ENCODE measurements at places on chromosomes 1 and 21. TPM values are rescaled to one million over a fixed set of nuclear protein-coding genes. Genes with fewer than 3 reads are reported as not detected.

DNA sequence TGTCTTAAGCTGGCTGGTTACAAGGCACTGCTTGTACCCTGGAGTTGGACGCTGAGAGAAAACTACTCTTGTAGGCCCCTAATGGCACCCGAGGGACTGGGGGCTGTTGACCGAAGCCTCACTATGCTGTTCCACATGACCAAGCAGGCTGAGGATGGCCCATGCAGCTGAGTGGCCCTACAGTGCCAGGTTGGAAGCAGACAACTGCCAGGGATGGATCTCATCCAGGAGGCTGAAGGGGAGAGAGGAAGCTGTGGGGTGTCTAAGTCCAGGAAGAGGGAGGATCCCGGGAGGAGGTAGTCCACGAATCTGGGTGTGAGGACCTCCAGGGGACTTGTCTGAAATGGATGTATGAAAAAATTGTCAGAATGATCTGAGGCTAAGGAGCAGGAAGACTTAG is 45.8 kb downstream of the FOXD2 start:
- no peaks in the 10 kb centered on the region for H3K4me1 ChIP-seq
- no peak overlapping the region for H3K27ac ChIP-seq
- no peak for DNase-seq
- H3K4me3 ChIP-seq: no peak overlapping the region

- no peak overlapping the region for H3K27ac ChIP-seq
- DNase-seq: no peak
- no peaks in the 10 kb centered on the region for H3K4me1 ChIP-seq
- no peaks in the 10 kb centered on the region for H3K36me3 ChIP-seq
Measured at GRCh38 chr1:89810302-89810701, 10.5 kb upstream of the LRRC8D start.

DNA sequence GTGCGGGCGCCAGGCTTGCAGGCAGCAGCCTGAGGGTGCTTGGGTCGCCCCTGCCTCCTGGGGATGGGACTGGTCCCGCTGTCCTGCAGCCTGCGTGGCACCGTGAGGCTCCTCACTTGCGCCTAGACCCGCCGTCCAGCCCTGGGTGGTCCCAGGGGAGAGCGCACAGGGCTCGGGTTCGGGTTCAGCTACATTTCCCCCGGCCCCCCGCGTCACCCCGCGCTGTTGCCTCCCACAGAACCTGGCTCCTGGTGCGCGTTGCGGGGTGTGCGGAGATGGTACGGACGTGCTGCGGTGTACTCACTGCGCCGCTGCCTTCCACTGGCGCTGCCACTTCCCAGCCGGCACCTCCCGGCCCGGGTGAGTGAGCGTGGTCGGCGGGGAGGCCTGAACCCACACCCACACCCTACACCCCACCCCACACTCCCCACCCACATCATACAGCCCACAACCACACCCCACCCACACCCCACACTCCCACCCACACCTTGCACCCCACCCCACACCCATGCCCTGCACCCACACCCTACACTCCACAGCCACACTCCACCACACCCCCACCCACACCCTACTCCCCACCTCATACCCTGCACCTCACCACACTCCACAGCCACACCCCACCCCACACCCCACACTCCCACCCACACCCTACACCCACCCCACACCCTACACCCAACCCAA is 6.2 kb upstream of the PFKL start:
- peaks cover 15% of the 10 kb centered on the region for H3K4me1 ChIP-seq
- H3K36me3 ChIP-seq: no peaks in the 10 kb centered on the region
- H3K4me3 ChIP-seq: no peak overlapping the region
- H3K27ac ChIP-seq: no peak overlapping the region
- DNase-seq: no peak

DNA sequence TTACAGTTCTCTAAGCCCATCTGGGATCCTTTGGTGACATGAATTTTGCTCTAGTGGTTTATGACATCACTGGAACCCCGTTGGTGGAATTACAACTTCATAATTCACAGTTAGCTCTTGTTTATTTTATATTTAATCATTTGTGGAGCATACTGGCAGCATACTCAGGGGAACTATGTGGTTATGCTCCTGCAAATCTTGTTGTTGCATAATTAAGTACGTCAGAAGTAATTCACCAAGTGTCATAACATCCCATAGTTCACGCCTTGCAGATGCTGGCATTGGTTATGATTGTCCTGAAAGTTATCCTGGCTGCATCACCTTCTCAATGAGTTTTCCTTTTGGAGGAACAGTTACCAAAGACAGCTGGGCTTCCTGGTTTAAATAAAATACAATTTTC is 16.5 kb downstream of the PRRX1 start:
- H3K27me3 ChIP-seq: no peaks in the 10 kb centered on the region
- H3K36me3 ChIP-seq: no peaks in the 10 kb centered on the region
- H3K4me3 ChIP-seq: no peak overlapping the region
- H3K27ac ChIP-seq: no peak overlapping the region
- H3K4me1 ChIP-seq: no peaks in the 10 kb centered on the region

- H3K27me3 ChIP-seq: no peaks in the 10 kb centered on the region
- peaks cover 26% of the 10 kb centered on the region for H3K4me1 ChIP-seq
- DNase-seq: no peak
- H3K36me3 ChIP-seq: no peaks in the 10 kb centered on the region
Measured at GRCh38 chr1:226921504-226921903, 18.6 kb upstream of the COQ8A start.

GRCh38 chr1:213423605-213424004 is 372.6 kb downstream of the RPS6KC1 start:
- no peaks in the 10 kb centered on the region for H3K4me1 ChIP-seq
- no peak overlapping the region for H3K4me3 ChIP-seq
- no peak for DNase-seq
- H3K27me3 ChIP-seq: no peaks in the 10 kb centered on the region
- H3K27ac ChIP-seq: no peak overlapping the region

- H3K27me3 ChIP-seq: no peaks in the 10 kb centered on the region
- H3K36me3 ChIP-seq: no peaks in the 10 kb centered on the region
- peaks cover 13% of the 10 kb centered on the region for H3K4me1 ChIP-seq
- no peak overlapping the region for H3K4me3 ChIP-seq
- no peak for DNase-seq
Measured at GRCh38 chr1:168227620-168228019, 1.8 kb downstream of the SFT2D2 start.

- peaks cover 30% of the 10 kb centered on the region for H3K4me1 ChIP-seq
- H3K4me3 ChIP-seq: no peak overlapping the region
- H3K36me3 ChIP-seq: no peaks in the 10 kb centered on the region
- no peak overlapping the region for H3K27ac ChIP-seq
Measured at GRCh38 chr1:12163210-12163609, 3.6 kb upstream of the TNFRSF1B start.

DNA sequence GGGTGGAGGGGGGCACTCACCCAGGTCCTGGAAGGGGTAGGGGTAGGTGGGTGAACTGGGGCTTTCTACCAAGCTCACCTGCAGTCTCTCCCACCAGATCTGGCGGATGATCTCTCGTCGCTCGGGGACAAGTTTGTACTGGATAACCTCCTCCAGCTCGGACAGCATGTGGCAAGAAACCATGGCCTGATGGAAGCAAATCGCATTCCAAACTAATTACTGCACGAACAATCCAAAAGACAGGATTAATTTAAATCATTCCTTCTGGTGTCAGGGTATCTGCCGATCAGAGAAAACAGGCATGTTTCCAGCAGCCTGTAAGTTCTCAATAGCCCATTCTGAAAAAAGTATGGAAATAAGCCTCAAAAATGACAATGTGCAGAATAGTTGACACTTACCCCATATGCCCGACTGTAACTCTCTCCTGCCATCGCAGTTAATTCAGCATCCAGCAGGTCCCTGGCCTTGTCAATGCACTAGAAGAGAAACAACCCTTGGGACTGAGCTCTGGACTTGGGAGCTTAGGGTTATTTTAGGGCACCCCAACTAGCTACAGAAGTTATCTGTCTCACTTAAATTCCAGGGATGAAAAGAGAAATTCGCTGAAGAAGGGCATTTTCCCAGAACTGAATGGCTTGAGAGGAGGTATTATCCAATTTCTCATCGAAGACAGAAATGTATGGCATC is 44.4 kb upstream of the ANGPTL7 start:
- no peak overlapping the region for H3K27ac ChIP-seq
- H3K4me3 ChIP-seq: no peak overlapping the region
- peaks cover 7% of the 10 kb centered on the region for H3K4me1 ChIP-seq
- no peaks in the 10 kb centered on the region for H3K36me3 ChIP-seq

DNA sequence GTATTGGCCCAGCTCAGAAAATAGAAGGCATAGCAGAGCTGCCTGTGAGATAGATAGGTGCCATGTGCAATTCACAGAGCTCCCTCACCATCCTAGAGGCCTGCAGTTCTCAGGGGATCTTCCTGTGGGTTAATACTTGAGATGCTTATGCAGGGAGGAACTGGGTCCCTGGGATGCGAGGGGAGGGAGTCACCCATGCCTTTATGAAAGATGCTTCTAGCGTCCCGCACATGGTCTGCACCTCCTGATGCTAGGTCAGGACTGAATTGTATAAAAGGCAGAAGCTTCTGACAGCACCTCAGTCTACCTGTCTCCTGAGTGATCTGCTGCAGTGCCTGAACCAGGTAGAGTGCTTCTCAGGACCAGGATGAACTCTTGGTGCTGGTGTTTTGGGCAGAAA is at the start of gene LCE5A:
LCE5A (plus strand) TSS at position 301 of the 400 bp plus-strand sequence. CDS start 732 bp downstream, outside the sequence.
- DNase-seq: no peak
- H3K27ac ChIP-seq: no peak within 1 kb of the TSS
- no peaks in the 10 kb centered on the region for H3K36me3 ChIP-seq
- no peak within 1 kb of the TSS for H3K4me3 ChIP-seq
- H3K4me1 ChIP-seq: no peaks in the 10 kb centered on the region

- H3K27ac ChIP-seq: no peak overlapping the region
- H3K4me1 ChIP-seq: no peaks in the 10 kb centered on the region
- no peak for DNase-seq
- H3K27me3 ChIP-seq: no peaks in the 10 kb centered on the region
Measured at GRCh38 chr1:174794861-174795260, 204.9 kb upstream of the CACYBP start.

- H3K4me1 ChIP-seq: peaks cover 6% of the 10 kb centered on the region
- no peak overlapping the region for H3K27ac ChIP-seq
- no peaks in the 10 kb centered on the region for H3K36me3 ChIP-seq
- no peaks in the 10 kb centered on the region for H3K27me3 ChIP-seq
- no peak for DNase-seq
Measured at GRCh38 chr1:80531182-80531581, 1269.6 kb upstream of the ADGRL2 start.

DNA sequence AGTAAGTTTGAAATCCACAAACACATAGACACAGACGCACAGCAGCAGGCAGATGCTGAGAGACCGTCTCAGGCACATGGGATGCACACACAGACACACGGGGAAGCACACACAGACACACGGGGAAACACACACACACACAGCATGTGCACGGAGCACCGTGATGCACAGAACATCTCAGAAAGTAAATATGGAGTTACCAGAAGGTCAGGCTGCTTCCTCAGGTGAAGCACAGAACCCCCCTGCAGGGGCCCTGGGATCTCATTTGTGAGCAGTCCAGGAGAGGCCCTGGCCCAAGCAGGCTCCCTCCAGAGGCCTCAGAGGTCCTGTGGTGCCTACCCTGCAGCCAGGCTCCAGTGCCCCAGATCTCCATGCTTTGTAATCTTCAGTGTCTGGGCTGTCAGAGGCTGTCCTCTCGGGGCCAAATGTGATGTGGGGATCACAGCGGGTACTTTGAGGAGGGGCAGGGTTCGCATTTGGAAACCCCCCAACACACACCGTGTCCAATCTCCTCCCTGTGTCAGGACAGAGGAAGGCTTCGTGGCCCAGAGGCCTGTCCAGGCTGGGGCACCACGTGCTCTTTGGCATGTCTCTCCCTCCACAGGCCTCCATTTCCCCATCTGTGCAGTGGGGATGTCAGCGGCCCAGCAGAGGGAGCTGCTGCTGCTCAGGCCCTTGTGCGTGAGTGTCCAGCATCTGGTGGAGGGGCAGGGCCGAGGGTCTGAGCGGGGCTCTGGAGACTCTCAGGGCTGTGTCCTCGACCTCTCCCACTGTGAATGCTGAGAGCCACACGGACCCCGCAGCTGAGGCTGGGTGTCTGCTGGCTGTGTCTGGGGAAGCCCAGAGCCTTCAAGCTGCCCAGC is 23.0 kb upstream of the PRSS38 start:
- no peaks in the 10 kb centered on the region for H3K36me3 ChIP-seq
- peaks cover 6% of the 10 kb centered on the region for H3K4me1 ChIP-seq
- no peak overlapping the region for H3K4me3 ChIP-seq

GRCh38 chr1:207519505-207520399 is 23.8 kb downstream of the CR1 start:
- no peak overlapping the region for H3K4me3 ChIP-seq
- H3K27ac ChIP-seq: no peak overlapping the region
- DNase-seq: no peak
- H3K36me3 ChIP-seq: no peaks in the 10 kb centered on the region
- H3K27me3 ChIP-seq: peaks cover 7% of the 10 kb centered on the region

DNA sequence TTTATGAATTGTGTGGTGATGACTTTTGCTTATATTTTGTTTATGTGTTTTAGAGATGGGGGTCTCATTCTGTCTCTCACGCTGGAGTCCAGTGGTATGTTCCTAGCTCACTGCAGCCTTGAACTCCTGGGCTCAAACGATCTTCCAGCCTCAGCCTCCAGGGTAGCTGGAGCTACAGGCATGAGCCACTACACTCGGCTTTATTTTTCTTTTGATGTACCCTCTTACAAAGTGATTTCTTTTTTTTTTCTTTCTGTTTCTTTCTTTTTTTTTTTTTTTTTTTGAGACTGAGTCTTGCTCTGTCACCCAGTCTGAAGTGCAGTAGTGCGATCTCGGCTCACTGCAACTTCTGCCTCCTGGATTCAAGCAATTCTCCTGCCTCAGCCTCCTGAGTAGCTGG is 46.8 kb downstream of the CD247 start:
- DNase-seq: no peak
- H3K4me1 ChIP-seq: no peaks in the 10 kb centered on the region
- peaks cover 6% of the 10 kb centered on the region for H3K27me3 ChIP-seq
- no peak overlapping the region for H3K4me3 ChIP-seq
- H3K27ac ChIP-seq: no peak overlapping the region
- H3K36me3 ChIP-seq: no peaks in the 10 kb centered on the region

GRCh38 chr1:183244466-183244865 is 58.4 kb downstream of the LAMC2 start:
- peaks cover 3% of the 10 kb centered on the region for H3K4me1 ChIP-seq
- H3K4me3 ChIP-seq: no peak overlapping the region
- no peaks in the 10 kb centered on the region for H3K36me3 ChIP-seq
- H3K27me3 ChIP-seq: no peaks in the 10 kb centered on the region
- DNase-seq: peak; percentile 82
- no peak overlapping the region for H3K27ac ChIP-seq

Gene NCMAP
- total RNA-seq: not detected

Gene UBE2U
- total RNA-seq: not detected

Gene MACO1
- 25.3 TPM for total RNA-seq

Gene TSPEAR
- not detected for total RNA-seq

Gene PGM1
- total RNA-seq: 145 TPM

Gene SYTL1
- 0.22 TPM for total RNA-seq

Gene RORC
- total RNA-seq: 2.6 TPM

Gene PLA2G2C
- 0.11 TPM for total RNA-seq

Gene DCDC2B
- not detected for total RNA-seq

All from adrenal gland (tissue), 19 donors.